ENCODE measurements at places on chromosomes 1 and 21.

GRCh38 chr1:169478094-169478672 is 7.6 kb downstream of the SLC19A2 start:
- DNase-seq: no peak

- no peak for DNase-seq
Observed at GRCh38 chr1:173573596-173573995, 29.3 kb downstream of the SLC9C2 start.

- DNase-seq: no peak
Observed at GRCh38 chr1:201219481-201220387, 29.1 kb downstream of the IGFN1 start.

DNA sequence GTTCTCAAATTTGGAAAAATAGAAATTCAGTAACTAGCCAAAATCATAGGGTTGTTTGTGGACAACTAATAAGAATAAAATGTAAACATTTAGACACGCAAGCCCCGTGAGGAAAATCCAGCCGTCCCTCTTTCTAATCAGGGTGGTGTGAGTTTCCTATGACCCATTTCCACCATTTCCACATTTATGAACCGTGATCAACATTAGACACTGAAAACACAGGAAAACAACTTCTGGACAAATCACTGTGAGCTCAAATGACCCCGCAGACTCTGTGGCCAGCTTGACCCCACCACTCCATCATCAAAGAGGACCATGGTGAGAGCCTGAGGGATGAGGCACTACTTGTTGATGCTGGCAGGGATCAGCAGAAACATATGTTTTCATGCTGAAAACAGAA is 101.0 kb downstream of the SIM2 start:
- no peak for DNase-seq

- DNase-seq: no peak
Observed at GRCh38 chr21:21063828-21064227, 65.6 kb downstream of the NCAM2 start.

DNA sequence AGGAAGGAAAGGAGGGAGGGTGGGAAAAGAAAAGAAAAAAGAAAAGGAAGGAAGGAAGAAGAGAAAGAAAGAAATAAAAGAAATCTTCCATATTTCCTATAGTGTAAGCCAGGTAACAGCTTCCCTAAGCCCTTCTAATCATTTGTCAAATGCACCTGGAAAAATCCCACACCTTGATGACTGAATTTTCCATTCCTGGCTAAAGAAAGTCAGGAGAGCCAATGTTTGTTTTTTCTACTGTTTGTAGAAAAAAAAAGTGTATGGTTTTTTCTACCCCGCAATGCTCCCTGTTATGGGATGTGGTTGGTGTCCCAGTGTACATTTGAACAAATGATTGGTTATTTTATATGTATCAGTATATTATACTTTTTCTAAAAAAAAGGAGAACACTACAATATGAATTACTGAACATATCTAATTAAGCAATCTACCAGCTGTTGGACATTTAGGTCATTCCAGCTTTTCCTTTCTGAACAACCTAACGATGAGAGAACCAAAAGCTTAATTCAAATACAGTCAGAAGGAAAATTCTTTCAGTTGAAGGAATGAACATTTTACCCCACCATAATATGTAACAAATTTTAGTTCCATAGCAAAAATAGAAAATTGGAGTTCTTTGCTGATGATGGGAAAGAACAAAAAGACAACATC is 355.0 kb downstream of the SETD4 start:
- no peak for DNase-seq

- no peak for DNase-seq
Observed at GRCh38 chr1:17594026-17594425, 54.5 kb downstream of the ARHGEF10L start.

DNA sequence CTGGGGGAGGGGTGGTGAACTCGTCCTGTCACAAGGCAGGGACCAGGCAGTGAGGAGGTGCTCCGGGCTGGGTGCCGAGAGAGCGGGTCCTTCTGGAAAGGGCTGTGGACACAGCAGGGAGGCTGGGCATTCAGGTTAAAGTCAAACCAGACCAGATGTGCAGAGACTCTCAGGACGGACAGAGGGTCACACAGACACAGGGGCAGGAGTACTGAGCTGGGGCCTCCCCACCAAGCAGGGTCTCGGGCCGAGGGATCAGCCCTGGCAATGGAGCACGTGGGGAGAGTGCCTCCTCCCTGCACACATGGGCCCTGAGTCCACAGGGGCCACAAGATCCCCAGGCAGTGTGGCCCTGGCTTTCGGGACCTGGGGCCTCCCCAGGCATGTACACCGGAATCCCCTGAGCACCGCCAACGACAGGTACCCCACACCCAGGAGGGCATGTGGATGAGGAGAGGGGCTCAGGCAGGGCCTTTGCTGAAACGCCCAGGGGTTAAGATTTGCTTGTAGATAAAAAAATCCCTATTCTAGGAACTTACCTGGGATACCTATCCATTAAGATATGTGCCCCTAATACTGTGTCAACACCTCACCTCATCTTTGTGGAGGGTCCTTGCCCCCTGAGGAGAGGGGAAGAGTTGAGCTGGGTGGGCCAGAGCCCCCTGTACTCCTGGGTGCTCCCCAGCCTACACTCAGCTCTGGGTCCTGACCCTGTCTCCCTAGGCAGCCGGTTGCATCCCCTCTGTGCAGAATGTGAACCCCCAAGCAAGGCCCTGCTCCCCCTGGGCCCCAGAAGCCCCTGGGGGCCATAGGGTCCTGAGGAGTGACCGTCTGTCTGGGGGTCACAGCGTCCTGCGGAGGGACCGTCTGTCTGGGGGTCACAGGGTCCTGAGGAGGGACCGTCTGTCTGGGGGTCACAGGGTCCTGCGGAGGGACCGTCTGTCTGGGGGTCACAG is 46.9 kb upstream of the ADARB1 start:
- no peak for DNase-seq

GRCh38 chr1:60878323-60878722 is 204.0 kb upstream of the NFIA start:
- DNase-seq: peak; percentile 12

GRCh38 chr1:88698764-88699163 is 14.7 kb downstream of the PKN2 start:
- no peak for DNase-seq

- no peak for DNase-seq
Observed at GRCh38 chr1:11169202-11169601, 20.0 kb upstream of the ANGPTL7 start.

- DNase-seq: no peak
Observed at GRCh38 chr1:59237900-59238299, 59.0 kb upstream of the FGGY start.

- DNase-seq: no peak
Observed at GRCh38 chr1:183461350-183461749, 10.9 kb upstream of the SMG7 start.

DNA sequence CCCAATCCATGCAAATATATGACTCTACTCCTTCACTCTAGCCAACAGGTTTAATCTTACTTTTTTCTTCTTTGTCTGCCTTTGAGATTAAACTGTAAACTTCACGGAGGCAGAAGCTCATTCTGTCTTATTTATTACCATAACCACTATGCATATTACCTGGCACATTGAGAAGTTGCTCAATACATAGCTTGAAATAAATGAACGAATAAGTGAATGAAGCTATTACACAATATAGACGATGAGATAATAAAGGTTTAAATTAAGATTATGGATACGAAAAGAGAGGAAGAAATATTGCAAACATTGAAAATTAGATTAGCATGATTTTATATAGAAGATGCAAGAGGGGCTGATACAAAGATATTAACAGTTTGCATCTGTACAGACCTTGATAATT is 385.1 kb downstream of the LTN1 start:
- no peak for DNase-seq

DNA sequence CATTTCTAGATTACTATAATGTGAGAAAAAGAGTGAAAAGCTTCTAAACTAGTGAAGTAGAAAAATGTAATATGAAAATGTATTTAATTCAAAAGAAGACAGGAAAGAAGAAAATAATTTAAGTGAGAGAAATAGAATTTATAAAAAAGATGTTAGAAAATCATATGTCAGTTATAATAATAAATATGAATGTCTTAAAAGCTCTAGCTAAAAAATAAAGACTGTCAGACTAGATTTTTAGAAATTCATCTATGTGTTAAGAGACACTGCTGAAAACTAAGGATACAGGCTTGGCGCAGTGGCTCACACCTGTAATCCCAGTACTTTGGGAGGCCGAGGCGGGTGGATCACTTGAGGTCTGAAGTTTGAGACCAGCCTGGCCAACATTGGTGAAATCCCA is 37.3 kb upstream of the VANGL1 start:
- no peak for DNase-seq

GRCh38 chr1:156025876-156026275 is 5.1 kb upstream of the SSR2 start:
- DNase-seq: no peak

GRCh38 chr1:59705466-59706302 is 109.1 kb upstream of the HOOK1 start:
- DNase-seq: peak; percentile 69

DNA sequence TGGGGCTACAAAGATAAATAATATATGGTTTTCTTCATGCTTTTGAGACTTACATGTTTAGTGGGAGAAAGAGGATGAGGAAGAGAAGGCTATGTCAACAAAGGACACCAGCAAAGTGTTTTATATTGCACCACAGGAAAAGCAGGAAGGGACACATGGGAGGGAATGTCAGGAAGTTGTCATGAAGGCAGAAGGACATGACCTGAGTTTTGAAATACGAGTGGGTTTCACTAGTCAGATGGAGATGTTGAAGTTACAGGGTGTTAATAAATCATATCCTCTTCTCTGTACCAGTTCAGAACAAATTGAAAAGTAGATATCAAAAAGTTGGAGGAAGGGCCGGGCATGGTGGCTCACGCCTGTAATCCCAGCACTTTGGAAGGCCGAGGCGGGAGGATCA is 18.2 kb upstream of the AGO1 start:
- no peak for DNase-seq
